ENCODE measurements at places on chromosomes 1 and 21. TPM values are rescaled to one million over a fixed set of nuclear protein-coding genes. Genes with fewer than 3 reads are reported as not detected.

DNA sequence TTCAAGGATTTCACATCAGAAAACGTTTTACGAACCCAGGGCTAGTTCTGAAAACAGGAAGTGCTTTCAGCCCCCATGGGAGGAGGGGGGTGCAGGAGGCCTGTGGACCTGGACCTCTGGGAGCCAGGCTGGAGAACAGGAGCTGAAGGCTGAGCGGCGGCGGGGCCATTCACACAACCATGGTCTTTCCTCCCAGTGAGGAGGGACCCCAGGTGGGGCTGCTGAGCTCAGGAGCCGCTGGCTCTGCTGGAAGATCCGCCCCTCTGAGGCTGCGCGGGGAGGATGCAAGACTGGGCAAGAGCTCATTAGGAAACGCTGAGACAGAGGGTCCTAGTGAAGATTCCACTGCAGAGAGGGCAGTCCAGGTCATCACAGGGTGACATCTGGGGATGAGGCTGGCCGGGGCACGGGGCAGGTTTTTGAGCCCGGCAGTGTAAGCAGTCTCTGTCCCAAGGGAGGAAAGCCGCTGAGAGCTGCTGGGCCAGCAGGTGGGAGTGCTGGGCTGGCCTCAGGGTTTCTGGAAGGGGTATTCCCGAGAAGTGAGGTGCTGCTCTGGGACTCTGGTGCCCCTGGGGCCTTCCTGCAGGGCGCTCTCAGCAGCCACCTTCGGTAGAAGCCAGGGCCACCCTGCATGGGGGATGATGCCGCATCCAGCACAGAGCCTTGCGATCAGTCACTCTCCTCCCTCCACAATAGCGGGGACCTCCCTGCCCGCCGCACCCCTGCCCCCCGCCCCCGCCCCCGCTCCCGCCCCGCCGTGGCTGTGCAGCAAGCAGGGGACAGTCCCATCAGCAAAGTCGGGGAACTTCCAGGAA is 7.5 kb downstream of the MX2 start:
- H3K4me1 ChIP-seq, result peaks cover 77% of the 10 kb centered on the region

GRCh38 chr1:227362039-227362438 is 43.7 kb upstream of the CDC42BPA start:
- no peaks in the 10 kb centered on the region for H3K27me3 ChIP-seq
- H3K4me3 ChIP-seq, result no peak overlapping the region
- no peaks in the 10 kb centered on the region for H3K4me1 ChIP-seq
- H3K27ac ChIP-seq, result no peak overlapping the region
- DNase-seq, result no peak

GRCh38 chr1:64934115-64934877 is 32.1 kb downstream of the JAK1 start:
- H3K4me1 ChIP-seq, result peaks cover 32% of the 10 kb centered on the region
- H3K4me3 ChIP-seq, result no peak overlapping the region
- no peak for DNase-seq
- no peak overlapping the region for H3K27ac ChIP-seq
- no peaks in the 10 kb centered on the region for H3K27me3 ChIP-seq

PTPRU gene
- not detected for total RNA-seq

GRCh38 chr1:156676820-156677615 is at the start of gene NES:
NES (minus strand) TSS chr1:156677407; CDS start chr1:156677264, 143 bp downstream.
- no peak within 1 kb of the TSS for H3K27ac ChIP-seq
- DNase-seq, result no peak
- H3K27me3 ChIP-seq, result peaks cover 74% of the 10 kb centered on the region
- no peaks in the 10 kb centered on the region for H3K36me3 ChIP-seq
- peaks cover 16% of the 10 kb centered on the region for H3K4me1 ChIP-seq

All from activated CD8-positive, alpha-beta T cell treated with anti-CD3 and anti-CD28 coated beads, Interleukin-2, amount 10 ng/mL, durations not matched to agents 7 days and 5 days (primary cell).